Naive thymus-derived CD4-positive, alpha-beta T cell (primary cell): ENCODE measurements at places on chromosomes 11 and 22. TPM values are rescaled to one million over a fixed set of nuclear protein-coding genes. Genes with fewer than 3 reads are reported as not detected.

- H3K4me3 ChIP-seq = no peak overlapping the region
- peaks cover 2% of the 10 kb centered on the region for H3K27me3 ChIP-seq
- no peak for DNase-seq
- H3K4me1 ChIP-seq = no peaks in the 10 kb centered on the region
Measured at GRCh38 chr11:57378186-57378585, 2.8 kb downstream of the PRG3 start.

- DNase-seq = no peak
- H3K27me3 ChIP-seq = no peaks in the 10 kb centered on the region
- no peak overlapping the region for H3K4me3 ChIP-seq
- no peak overlapping the region for H3K27ac ChIP-seq
Measured at GRCh38 chr11:78161346-78161745, 21.9 kb upstream of the ALG8 start.

- peaks cover 10% of the 10 kb centered on the region for H3K4me1 ChIP-seq
- DNase-seq = no peak
- no peak overlapping the region for H3K4me3 ChIP-seq
Measured at GRCh38 chr11:119011476-119012053, 6.6 kb downstream of the RPS25 start.

The NTM gene
- total RNA-seq = not detected
